NCI-H82 (cell line): ENCODE measurements at places on chromosomes 1 and 21.

- peak; percentile 81 for DNase-seq
Observed at GRCh38 chr1:169550294-169550693, 36.0 kb downstream of the F5 start.

DNA sequence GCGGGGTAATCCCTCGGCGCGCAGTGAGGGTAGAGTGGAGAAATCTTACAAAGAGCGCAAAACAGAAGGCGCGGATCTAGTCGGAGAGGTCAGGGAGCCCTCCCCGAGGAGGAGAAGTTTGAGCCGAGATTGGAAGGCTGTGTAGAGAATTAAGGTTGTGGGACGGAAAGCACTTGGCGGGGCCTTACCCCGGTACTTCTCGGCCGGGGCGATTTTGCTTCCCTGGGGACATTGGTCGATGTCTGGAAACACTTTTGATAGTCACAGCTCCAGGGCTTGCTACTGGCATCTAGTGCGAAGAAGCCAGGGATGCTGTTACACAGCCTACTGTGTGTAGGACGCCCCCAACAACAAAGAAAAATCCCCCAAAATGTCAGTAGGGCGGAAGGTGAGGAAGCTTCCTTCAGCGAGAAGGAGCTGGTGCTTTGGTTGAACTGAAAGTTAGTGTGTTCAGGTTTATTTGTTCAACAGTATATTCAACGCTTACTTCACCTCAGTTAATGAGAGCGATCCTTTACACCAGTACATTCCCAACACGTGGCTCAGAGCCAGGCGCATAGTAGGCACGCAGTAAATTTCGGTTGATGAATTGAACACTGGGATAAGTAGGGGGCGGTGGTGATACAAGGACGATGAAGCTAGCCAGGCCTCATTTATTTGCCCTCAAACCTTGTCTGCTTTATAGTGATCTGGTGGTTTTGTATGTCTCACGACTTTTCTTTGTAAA lies 807 bp downstream of the CEP85 start:
- DNase-seq: peak; percentile 52

DNA sequence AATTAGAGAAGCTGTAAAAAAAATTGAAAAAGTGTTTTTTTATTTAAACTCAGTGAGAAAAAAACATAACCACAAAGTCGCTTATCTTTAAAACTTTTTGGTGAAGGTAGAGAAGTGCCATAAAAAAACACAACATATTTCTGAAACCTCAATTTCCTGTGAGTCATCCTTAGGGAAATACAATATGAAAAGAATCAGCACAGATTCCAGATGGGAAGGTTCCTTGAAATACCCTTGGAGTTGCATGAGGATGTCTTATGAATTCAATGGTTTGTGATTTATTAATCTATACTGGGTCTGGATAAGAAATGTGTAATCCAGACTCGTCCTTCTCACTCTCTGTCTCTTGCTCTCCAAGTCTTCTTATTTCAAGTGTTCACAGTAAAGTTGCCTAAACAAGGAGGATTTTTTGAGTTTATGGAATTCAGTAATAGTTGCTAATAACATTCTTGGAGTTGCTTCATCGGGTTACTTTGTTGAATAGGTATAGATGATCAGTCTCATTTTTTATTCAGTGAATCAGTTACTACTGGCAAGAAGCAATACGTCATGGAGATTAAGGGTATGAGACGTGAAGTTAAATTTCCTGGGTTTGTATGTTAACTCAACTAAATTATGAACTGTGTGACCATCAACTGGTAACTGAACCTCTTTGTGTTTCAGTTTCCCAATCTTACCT lies 191.4 kb downstream of the KCNK2 start:
- no peak for DNase-seq

- DNase-seq: no peak
Observed at GRCh38 chr1:109847251-109847650, 63.4 kb upstream of the CSF1 start.

DNA sequence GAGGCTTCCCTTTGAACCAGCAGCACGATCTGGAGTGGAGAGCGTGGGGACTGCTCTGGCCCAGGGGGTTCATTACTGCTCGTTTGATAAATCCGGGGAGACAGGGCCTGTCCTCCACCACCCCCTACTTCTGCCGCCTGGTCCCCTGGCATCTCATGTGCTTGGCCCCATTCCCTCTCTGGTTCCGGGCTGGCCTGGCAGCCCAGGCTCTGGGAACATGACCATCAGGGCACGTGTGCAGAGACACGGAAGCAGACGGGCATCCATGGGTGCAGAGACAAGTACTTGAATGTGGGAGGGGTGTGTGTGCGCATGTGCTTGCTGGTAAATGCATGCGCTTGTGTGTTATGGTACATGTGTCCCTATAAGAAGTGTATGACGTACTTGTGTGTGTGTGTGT lies 75.5 kb downstream of the KIRREL1 start:
- no peak for DNase-seq

- DNase-seq: peak; percentile 84
Observed at GRCh38 chr1:156295391-156295947, at the start of gene GLMP. Gene GLMP, minus strand, starts transcription at chr1:156295679. Its CDS starts 34 bp downstream, at chr1:156295645.

DNA sequence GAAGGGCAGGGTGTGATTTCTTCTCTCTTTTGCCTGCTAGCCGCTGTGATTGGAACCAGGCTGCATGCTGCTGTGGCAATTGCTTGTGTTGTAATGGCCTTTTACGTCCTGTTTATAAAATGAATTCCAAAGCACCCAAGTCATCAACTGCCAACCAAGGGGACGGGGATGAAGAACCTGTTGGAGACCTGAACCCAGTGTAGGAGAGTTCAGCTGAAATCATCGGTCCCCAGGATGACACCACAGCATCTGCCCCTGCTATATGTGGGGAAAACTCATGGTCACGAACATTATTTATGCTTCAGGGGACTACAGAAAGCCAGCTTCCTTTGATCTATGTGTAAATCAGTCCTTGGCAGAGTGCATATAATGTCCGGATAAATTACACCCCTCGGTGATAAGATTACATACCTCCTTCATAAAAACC lies 3.8 kb downstream of the TMEM167B start:
- no peak for DNase-seq

- no peak for DNase-seq
Observed at GRCh38 chr1:53640701-53641075, 98.3 kb downstream of the GLIS1 start.

DNA sequence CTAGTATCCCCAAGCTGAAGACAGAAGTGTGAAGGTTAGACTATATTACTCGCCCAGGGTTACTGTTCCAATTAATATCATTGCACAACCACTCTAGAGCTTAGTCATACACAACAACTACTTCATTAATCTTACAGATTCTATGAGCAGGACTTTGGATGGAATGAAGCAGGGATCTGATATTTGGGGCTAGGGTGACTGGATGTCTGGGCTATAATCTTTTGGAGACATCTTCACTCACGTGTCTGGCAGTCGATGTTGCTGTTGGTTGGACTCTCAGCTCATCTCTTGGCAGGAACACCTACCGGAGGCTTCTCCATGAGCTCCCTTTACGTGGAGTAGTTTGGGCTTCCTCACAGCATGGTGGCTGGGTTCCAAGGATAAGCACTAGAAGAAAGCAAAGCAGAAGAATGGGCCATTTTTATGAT lies 519.2 kb upstream of the B3GALT2 start:
- no peak for DNase-seq

- DNase-seq: no peak
Observed at GRCh38 chr1:40310129-40310461, 7.0 kb downstream of the COL9A2 start.

- no peak for DNase-seq
Observed at GRCh38 chr21:38729754-38730379, 75.9 kb upstream of the ETS2 start.

- no peak for DNase-seq
Observed at GRCh38 chr1:16392740-16393569, 25.9 kb downstream of the SZRD1 start.

DNA sequence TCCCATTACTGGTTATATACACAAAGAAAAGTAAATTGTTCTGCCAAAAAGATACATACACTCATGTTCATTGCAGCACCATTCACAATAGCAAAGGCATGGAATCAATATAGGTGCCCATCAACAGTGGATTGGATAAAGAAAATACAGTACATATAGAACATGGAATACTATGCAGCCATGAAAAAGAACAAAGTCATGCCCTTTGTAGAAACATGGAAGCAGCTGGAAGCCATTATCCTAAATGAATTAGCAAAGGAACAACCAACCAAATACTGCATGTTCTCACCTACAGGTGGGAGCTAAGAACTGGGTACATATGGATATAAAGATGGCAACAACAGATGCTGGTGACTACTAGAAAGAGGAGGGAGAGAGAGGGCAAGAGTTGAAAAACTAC lies 132.6 kb downstream of the PLD5 start:
- no peak for DNase-seq

- DNase-seq: no peak
Observed at GRCh38 chr1:203059485-203059884, 26.3 kb downstream of the MYOG start.

DNA sequence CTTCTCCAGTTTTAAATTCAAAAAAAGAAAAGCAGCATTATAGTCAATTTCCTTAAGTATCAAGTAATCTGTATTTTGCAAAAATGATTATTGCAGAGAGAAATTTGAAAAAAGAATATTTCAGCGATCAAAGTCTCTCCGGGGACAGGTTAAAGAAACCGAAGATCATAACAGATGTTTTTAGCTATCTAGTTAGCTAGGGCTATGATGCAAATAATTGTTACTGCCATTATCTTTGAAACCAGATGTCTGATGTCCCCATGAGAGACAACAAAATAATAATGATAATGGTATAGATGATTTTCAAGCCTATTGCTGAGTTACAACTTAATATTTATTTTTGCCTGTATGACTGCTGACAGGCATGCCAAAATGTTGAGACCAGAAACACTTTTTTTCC lies 1326.0 kb downstream of the PLA2G4A start:
- no peak for DNase-seq
